ENCODE measurements at places on chromosomes 11 and 22. TPM values are rescaled to one million over a fixed set of nuclear protein-coding genes. Genes with fewer than 3 reads are reported as not detected.

GRCh38 chr11:58195939-58196338 is 7.1 kb downstream of the OR9Q2 start:
- no peak for DNase-seq

DNA sequence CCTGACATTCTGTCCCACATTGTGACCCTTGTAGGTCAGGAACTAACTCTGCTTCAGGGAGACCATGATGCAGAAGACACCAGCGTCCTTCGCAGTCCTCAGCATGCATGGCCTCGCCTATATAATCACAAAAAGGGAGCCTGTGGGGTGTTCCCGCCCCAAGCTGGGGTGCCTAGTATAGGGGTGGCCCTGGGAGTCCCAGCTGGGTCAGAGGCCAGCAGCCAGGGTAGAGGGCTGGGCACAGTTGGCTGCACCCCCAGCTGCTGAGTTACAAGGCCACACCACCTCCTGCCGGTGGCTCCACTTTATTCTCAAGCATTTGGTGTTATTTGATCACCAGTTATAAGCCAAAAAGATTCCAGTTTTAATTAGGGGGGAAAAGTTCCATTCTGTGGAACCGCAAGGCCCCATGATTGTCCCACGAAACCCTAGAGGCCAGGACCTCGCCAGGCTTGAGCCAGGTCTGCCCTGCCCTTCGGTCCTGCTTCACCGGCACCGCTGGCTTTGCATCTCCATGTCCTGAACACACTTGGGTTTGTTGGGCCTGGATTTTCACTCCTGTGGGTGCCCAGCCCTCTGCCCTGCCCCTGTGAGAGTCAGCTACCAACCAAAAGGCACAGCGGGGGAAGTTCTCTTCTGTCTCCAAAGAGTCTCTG is 15.0 kb upstream of the GNB1L start:
- no peak for DNase-seq

The CYP2D6 gene
- 1.9 TPM for polyA plus RNA-seq

DNA sequence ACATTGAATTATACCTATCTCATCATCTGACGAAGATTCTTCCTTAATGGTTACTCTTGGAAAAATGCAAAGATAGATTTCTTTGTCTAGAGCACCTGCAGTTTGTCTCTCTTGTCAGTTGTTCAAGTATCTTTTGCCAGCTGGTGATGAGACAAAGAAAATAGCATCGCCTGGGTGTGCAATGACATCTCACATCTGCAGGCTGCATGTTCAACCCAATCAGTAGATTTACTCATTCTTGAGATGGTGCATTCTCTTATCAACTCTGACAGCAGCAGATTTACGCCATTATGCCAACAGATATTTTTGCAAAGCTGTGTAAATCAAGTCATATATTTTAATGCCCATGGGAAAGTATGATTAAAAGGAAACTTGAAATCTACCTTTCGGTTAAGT is 164.6 kb upstream of the PDGFD start:
- no peak for DNase-seq

DNA sequence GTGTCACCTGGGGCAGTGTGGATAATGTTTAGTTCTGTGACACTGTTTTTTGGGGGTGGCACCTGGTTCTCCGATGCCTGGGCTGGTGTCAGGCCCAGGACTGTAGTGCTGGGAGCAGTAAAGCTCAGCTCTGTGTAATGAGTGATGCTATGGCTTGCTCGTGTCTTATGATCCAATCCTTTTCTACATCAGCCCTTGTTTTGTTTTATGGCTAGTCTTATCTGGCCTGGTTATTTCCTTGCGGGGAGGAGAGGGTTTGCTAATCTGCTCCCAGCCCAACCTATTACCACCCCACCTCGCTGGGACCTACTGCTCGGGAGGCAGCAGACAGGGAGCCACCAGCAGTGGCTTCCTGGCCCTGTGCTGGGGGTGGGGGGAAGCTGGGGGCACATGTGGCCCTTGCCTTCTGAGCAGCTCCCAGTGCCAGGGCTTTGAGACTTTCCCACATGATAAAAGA is 35.0 kb upstream of the TPBGL start:
- no peak for DNase-seq

DNA sequence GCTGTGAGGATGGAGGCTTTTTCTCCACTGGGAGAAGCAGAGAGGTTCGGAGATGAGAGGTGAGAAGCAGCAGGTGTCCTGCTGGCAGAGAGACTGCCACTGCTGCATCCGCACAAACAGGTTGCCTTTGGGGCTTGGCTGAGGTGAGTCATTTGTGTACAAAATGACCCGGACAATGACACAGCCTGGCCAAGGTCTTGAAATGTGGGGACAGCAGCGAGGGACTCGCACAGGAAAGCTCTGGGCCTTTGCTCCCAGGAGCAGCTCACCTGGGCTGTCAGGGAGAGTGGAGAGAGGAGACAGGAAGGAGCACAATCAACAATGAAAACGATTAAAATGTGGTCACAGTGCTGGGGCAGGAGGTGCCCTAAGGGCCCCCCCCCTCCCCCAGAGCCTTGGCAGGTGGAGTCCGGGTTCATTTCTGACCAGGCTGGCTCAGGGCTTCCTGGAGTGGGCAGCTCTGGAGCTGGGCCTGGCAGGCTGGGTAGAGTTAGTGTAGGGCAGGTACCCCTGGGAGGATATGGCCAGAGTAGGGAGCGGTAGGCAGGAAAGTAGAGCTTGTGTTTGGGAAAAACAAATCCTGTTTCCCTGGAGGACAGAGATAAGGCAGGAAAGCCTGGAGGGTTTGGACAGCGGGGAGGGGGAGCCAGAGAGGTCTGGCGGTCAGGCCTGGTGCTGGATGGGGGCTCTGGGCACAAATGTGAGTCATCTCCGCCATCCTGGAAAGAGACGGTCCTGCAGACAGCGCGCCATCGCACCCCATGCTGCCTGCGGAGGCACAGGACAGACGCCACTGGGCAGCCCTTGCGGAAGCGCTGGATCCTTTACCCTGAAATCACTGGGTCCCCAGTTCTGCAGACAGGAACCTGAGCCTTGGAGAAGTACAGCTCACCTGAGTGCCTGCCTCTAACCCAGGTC is 37.8 kb upstream of the CELSR1 start:
- DNase-seq: no peak

DNA sequence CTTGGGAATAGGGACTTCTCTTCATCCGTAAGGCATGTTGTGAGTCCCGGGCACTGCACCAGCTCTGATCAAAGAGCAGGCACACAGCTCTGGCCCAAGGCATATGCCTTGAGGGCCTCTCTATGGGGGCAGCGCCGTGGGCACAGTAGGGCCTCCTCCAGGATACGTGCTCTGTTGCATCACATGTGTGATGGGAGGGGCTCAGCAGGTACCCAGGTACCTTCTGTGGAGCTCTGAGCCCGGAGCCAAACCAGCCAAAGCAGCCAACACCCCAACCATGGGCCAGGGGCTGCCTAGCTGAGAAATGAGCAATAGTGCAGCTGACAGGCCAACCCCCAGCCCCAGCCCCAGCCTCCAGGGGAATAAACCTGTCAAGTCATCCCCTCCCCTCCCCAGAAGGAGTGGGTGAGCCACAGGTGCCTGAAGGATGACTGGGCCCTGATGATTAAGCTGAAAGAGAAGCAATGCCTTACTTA is 79.7 kb upstream of the SHISAL1 start:
- no peak for DNase-seq

- DNase-seq: no peak
These were observed 10.9 kb upstream of the FCHSD2 start for GRCh38 chr11:73152861-73153483.

GRCh38 chr11:63909591-63910506 is 7.1 kb downstream of the RCOR2 start:
- DNase-seq: no peak

DNA sequence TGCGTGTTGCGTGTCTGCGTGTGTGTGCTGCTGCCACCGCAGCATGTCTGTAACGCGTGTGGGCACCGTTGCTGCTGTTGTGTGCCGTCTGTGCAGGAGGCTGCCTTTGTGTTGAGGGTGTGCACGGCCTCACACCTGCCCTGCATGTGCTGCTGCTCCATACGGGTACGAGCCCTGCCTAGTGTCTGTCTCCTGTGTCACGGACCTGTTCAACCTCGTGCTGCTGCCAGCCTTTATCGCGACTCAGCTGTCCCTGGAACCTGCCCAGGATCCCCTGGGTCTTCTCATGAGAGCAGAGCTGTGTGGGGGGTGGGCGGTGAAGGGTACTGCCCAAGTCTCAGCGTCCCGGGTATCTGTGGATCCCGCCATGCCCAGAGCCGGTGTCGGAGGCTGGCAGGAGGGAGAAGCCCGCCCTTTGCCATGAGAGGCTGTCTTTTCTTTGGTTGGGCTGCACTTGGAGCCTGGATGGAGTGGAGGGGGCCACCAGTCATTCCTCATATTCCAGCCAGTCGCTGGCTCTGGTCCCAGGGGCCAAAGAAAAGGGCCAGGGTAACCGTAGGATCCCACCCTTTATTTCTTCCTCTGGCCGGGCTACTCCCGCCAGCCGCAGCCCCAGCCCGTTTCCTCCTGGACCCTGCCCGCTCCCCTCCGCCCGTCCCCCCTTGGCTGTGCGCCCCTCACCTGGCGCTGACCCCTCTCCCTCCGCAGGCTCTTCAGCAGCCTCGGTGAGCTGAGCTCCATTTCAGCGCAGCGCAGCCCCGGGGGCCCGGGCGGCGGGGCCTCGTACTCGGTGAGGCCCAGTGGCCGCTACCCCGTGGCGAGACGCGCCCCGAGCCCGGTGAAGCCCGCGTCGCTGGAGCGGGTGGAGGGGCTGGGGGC is 7.8 kb upstream of the ACR start:
- no peak for DNase-seq

The MFRP gene
- polyA plus RNA-seq: not detected
